NCI-H1105 (cell line): ENCODE measurements at places on chromosomes 5 and 9.

- no peak for DNase-seq
Observed at GRCh38 chr5:55324815-55325418, 17.1 kb downstream of the MTREX start.

DNA sequence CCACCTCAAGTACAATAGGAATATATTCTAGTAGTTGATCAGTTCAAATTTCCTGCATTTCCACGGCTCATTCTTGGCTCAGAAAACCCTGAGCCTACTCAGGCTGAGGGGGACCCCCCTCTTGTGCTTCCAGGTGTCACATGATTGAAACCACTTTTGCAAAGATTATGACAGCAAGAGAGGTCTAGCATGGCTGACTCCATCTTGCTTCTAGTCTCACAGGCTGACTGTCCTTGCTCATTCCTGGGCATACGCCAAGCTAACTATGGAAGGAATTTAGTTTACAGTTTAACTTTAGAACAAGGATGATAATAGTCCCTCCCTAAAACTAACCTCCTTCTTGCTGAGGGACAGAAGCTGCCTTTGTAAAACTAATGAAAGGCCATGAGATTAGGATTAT, 154.1 kb downstream of the SNX18 start:
- no peak for DNase-seq

DNA sequence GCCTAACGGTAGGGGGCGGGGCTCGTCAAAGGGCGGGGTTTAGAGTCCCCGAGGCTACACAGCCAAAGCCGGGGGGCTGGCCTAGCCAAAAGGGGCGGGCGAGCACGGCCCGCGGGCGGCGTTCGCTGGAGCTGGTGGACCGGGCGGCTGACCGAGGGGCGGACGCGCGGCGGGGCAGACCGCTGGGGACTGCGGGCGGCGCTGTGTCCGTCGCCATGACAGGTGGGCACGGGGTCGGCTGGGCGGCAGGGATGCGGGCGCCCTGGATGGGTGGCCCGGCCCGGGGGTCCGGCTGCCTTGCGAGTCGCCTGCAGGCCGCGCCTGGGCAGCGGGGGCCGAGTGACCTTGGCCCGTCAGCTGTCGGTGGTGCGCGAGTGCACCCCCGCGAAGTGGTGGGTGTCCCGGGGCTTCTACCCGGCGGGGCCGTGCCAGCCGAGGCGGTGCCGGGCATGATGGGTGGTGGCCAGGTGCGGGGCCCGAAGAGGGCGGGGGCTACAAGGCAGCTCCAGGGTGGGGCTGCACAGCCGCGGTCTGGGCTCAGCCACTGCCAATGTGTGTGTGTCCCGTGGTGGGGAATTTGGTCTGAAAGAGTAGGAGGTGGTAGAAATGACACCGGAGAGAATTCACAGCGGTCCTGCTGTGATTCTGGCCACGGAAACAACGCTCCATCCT, at the start of gene CARD19:
CARD19 (plus strand) TSS at position 87 of the 672 bp plus-strand sequence; CDS start at position 216, 129 bp downstream.
- DNase-seq, result peak; percentile 25

DNA sequence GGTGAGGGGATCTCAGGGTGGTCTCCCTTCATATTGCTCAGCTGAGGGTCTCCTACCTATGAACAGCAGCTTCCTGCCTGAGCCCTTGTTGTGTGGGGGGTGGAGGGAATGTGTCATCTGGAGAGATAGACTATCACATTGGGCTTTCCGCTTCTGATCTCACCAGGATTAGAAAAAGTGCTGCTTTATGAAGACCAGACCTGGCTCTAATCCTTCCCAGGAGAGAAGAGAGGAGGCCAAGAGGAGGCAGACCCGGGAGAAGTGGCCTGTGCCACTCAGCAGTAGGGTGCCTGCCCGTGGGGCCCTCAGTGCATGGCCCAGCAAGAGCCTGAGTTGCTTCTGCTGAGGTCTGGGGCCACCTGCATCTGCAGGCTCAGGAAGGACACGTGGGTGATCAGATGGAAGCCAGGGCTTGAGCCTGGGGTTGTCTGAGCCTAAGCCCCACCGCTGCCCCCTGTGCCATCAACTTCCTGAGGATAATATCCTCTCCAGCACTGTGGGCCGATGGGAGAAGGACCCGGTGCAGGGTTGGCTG, 22.1 kb upstream of the COL5A1 start:
- DNase-seq, result no peak

DNA sequence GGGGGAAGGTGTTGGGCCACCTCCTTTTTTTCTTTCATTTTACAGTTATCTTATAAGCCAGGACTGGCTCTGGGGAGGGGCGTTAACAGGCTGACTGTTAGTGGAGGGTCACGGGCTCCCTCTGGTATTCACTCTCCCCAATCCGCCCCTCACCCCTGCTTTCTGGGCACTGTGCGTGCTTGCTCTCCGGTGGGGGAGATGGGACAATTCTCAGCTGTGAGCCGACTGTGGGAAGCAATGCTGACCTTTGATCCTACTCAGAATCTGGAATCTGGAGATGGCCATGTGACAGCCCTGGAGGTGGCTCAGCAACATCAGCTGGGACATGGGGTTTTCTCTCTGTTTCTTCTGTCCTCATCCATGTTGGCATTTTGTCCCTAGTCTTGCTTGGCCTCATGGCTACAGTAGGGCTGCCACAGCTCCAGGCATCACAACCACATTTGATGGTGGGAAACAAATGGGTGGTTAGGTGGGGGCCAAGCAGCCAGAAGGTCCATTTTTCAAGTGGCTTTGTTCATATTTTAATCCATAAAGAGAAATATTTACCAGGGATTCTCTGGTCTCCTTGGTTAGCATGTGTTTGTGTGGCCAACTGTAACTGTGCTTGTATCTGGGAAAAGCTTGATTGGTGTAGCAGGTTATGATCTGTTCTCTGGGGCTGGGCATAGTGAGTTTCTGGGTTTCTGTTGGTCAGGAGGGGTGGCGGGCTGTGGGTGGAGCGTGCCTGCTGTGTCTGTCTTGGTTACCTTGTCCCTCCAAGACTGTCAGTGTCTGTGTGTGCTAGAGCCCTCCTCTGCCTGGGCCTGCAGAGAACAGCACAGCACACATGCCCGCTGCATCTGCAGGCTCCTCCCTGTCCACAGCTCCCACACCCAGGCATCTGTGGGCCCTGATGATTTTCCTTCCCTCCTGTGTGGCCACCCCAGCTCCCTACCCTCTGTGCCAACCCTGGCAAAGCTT, 12.4 kb downstream of the WNK2 start:
- DNase-seq, result no peak

DNA sequence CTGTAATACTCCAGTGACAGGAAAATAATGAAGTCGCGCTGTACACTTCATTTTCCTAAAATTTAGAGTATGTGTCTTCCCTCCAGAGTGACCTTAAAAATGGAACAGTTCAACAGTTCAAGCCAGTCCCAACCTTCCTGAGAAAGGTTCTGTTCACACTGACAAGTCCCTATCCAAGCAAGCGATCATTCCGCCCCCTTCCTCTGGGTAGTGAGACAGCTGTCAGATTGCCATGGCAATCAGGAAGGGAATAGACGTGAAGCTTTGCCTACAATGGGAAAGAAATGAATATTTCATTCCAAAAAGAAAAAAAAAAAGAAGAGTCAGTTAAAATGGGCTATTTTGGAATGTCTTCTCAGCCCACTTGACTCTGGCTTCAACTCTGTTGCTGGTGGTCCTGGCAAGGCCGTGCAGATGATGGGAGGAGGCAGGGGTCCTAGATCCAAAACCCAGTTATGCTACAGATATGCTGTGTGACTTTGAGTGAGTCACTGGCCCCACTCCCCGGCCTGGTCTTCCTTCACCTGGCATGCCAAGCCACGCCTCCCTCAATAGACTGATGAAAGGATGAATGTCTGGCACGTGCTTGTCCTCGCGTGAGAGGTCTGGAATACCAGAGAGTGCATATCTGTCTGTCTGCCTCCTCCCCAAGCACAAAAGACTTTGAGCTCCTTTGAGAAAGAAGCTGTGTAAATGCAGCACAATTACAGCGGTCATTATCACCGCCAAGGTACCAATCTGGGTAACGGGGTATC, 165.8 kb upstream of the WWC1 start:
- DNase-seq, result no peak

DNA sequence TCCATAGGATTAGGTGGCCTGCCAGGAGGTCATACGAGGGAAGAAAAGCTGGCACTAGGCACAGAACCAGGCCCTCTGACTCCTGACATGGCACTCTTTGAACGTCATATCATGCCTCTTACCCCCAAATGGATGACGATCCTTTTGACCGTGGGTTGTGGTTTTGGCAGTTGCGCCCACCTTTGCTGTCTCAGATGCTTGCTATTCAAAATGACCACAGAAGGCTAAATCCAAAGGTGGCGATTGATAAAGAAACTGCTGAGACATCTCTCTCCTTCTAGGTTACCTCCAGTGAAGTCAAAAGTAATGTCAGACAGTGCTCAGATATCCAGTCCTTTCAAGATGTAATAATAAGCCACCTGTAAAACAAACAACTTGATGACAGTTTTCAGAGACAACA, 385.0 kb downstream of the EFNA5 start:
- no peak for DNase-seq

GRCh38 chr5:173472784-173473278, 143.6 kb downstream of the BOD1 start:
- no peak for DNase-seq

- no peak for DNase-seq
Observed at GRCh38 chr5:84231433-84231832, 153.2 kb downstream of the EDIL3 start.

- DNase-seq, result no peak
Observed at GRCh38 chr9:76553680-76554079, 94.7 kb downstream of the GCNT1 start.

DNA sequence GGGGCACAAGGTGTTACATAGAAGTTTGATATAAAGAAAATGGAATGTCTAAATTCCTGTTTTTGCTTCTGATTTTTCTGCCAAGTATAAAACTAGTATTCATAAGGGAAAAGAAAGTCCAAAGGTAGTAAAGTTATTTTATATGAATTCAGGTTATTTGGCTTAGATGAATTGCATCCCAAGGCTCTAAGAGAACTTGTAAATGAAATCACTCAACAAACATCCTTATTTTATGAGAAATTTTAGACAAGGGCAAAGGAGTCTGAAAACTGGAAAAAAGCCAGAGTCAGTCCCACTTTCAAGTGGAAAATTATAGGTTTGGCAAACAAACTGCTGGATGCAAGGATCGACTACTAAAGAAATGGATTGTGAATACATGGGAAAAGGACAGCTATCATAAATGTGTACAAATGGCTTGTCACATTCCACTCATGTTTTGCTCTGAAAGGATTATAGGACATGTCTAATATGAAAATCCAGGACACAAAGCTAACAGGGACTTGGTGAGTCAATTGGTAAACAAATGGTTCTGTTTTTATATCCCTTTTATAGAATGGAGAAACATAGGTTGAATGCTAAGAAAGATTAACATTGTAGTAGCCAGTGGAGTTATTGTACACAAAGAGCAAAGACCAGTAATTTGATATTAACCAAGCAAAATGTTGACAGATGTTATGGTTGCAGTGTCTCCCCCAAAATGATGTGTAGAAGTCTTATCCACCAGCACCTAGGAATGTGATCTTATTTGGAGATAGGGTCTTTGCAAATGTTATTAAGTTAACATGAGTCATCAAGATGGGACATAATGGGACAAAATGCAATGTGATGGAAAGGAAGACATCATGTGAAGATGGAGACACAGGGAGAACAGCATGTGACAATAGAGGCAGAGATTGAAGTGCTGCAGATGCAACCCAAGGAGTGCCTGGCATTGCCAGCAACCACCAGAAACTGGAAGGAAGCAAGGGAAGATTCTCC, 495.7 kb downstream of the TLE1 start:
- DNase-seq, result peak; percentile 70

DNA sequence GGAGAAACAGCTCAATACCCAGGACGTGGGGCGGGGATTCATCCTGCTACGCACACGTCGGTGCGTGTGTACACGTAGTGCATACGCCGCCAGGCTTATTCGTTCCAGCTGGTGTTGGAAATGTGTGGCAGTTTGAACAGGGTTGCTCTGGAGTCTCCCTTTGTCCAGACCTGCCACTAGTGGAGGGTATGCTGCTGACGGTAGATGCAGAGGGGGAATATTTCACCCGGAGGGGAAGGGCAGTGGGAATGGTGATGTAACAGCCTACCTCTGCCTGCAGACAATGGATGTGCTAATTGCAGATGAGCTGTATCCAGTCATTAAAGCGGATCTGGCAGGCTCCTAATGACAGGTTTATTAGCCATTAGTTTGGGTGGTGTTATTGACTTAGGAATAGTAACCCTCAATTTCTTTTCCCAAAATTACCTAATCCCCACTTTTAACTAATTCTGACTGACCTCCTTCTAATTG, 142.7 kb downstream of the PAX5 start:
- DNase-seq, result peak; percentile 82

- DNase-seq, result no peak
Observed at GRCh38 chr5:144122641-144123040, 47.8 kb downstream of the YIPF5 start.

GRCh38 chr9:108776920-108777639, 78.7 kb downstream of the ACTL7B start:
- DNase-seq, result peak; percentile 15

DNA sequence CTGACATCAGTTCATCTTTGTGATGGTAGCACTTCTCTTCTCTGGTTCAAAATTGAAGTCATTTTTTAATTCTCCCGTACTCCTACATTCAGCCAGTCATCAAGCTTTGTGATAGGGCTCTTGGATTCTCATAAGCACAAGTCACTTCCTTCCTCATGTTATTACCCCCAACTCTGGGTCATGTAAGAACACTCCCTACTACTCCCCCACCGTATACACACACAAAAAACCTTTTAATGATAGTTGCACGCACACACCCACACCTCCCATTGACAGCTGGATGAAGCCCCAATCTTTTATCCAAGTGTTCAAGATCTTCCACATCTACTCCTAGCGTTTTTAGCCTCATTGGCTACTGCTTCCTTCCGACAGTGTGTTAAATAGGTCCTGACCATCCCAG, 16.8 kb downstream of the KDM3B start:
- DNase-seq, result no peak

DNA sequence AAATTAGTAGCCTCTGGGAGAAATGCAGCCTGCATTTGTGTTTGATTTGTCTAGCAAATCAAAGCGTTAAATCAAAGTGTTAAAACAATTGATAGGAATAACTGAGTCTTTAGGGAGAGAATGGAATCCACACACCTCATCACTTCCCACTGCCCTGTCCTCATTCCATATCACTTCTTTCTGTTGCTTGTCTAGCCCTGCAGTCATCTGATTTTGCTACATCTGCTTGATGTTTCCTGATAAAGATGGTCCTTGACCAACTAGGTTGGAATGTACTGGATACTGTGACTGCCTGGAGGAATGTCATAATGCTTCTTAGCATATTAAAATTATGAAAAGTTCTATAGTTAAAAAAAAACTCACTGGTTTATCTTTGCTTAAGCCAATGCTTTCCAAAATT, 119.9 kb downstream of the DOCK2 start:
- DNase-seq, result no peak
